Erythroblast (primary cell): ENCODE measurements at places on chromosomes 7 and 10.

GRCh38 chr10:86632009-86632800, 22.1 kb upstream of the OPN4 start:
- DNase-seq = peak; percentile 34

DNA sequence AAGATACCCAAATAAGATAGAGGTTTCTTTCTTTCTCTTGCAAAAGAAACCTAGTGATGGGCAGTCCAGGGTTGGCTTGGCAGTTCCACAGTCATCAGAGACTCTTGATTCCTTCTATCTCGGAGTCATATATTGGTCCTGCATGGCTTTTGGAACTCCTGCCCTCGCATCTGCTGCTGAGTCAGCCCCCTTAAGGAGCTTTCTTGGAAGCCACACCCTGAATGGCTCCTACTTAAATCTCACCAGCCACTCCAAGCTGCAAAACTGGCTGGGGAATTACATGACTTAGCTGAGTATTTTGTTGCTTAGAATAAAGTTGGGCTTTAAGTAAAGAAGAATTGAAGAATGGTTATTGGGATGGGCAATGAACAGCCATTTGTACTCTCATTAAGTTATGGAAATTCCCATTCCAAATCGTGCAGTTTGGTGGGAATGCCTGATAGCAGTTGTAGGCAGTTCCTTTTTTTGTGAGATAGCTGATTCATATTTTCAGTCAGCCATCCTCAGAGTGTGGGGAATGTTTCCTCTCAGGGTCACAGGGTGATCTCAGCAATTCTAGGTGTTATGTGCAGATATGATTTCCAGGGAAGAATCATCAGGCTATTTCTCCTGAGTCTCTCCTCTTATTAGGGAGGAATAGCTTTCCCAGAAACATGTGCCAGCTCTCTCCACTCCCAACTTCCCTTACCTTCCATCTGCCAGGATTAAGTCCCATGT, 209.9 kb downstream of the BBS9 start:
- no peak for DNase-seq

- no peak for DNase-seq
These were observed 201.8 kb downstream of the TCERG1L start for GRCh38 chr10:131109726-131110125.

DNA sequence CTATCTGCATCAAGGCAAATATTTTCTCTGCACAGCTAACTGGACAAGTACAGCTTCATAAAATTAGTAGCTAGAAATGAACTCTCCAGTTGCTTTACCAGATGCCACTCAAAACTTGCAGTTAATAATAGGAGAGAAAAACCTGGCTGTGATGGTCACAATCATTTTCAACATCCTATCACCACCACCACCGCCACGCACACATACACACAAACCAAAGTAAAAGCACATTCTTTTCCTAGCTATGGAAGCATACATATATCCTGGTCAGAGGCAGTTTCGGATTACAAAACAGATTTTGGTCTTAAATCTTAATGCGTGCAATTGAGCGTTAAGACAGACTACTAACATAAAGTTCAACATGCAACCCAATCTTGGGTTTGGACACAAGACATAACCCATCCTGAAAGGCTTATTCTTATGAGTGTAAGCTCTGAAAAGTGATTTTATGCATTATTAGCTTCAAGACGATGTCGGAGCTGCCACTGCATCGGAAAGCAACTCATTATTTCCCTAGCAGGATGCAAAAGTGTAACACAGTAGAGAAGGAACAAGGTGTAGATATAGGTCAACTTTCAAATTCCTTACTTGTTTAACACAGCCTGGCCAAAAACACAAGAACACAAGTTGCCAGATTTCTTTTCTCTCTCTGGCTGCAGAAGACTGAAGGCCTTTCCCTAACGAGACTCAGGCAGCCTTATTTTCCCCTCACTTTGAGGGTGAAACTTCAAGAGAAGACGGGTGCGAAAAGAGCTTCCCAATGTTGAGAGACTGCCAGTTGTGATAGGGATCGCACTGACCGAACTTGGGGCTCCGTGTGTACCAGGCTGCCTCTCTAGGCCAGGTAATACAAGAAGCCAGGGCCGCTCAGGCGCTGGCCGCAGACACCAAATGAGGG, 1.2 kb downstream of the CACUL1 start:
- DNase-seq = peak; percentile 78

GRCh38 chr7:19117091-19117869, at the start of gene TWIST1:
Gene TWIST1 (minus strand): TSS chr7:19117636. CDS start chr7:19117321, 315 bp downstream.
- peak; percentile 9 for DNase-seq
